ENCODE measurements at places on chromosomes 16 and 17.

DNA sequence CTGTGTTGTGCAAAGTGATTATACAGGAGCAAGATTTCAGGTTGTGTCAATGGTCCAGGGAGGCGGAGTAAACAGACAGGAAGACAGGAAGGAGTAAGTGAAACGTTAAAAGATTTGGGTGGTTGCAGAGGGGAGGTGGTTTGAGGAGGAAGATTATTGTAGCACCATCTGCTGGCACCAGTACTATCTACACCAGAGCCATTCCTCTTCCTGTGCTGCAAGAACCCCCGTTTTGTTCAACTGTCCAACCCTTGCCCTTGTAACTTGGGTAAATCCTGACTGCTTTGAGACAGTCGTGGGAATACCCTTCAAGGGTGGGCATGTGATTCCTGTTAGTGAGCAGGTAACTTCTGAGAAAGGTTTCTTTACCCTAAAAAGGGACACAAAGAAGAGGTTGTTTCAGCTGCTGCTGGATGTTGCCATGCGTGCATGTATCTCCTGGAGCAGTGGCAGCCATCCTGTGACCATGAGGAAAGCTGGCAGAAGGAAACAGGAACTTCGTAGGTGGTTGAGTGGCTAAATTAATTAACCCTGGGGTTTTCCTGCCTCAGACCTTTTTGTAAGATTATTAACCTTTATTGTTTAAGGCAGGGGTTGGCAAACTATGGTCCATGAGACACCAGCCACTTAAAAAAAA, 124.1 kb downstream of the PRKCA start:
- DNase-seq, result peak; percentile 42

DNA sequence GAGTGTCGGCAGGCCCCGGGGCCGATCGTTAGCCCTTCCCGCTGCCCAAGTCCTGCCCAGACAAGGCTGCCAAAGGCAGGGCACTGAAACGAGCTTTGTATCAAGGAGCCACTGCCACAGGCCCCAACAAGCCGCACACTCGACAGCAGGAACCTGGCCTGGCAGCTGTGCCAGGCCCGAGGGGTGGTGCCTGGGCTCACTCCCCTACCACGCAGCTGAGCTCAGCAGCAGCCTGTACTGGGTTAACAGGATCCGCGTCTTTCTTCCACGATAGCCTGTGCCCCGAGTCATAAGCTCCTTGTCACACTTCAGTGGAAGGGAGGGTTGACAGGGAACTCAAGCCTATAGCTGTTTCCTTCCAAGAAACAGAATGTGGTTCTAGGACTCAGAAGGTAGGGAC, 87.9 kb downstream of the ABR start:
- no peak for DNase-seq

DNA sequence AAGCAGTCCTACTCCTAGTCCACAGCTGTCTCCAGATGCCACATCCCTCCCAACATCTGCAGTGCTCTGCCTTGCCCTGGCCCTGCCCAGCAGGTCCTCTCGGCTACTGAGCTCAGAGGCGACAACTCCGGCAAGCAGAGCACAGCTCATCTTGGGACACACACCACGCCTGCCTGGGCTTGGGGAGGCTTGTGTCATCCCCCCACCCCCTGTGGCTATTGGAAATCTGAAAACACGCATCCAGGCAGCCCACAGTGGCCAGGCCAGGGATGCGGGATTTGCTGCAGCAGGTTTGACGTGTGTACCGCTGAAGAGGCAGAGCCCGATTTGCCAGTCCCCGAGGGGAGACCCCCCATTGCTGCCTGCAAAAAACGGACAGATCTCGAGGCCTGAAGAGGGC, 25.4 kb downstream of the MXRA7 start:
- DNase-seq, result no peak

DNA sequence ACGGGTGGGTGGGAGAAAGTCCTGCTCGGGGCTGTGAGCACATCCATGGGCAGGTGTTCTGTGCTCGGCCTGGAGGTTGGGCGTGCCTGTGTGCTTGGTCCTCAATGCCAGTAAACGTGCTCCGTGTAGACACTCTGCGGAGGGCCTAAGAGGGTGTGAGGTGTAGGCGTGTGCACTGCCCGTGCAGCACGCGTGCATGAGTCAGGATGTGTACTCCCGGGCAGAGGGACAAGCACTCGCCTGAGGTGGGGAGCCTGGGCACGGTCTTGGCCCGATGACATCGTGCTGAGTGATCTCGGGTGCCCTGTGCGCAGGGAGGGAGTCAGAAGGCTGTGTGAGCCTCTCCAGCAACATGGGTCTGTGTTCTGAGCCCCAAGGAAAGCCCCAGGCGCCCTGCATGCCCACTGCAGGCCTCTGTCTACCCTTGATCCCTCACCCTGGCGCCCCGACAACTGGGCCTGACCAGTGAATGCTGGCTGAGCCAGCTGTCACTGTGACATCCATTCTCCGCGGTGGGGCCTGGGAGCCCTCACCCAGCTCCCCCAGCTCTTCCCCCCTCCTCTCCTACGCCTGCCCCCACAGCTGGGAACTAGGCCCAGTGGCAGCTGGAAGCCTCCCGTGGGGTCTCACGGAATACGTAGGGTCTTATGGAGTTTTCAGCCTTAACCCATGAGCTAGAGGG, 23.5 kb upstream of the NXPH3 start:
- DNase-seq, result peak; percentile 28

DNA sequence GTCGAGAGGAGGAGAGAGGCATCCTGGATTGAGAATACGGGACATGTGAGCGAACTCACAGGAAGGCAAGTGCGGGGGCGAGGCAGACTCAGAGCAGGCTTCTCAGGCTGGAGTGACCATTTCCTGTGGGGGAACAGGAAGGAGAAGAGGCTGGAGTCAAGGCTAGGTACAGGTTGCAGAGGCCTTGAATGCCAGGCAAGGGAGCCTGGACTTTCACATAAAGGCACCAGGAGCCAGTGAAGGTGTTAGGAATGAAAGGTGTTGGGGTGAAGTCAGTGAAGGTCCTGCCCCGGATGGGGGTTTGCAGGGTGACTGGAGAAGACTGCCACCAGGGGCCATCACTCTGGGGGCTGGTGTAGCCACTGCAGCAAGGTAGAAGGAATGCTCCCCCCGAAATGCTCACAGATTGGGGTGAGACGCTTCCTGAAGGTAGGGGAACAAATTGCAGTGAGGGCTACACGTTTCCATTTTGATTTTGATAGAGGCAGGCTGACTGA, 5.3 kb upstream of the GPRC5C start:
- peak; percentile 55 for DNase-seq

DNA sequence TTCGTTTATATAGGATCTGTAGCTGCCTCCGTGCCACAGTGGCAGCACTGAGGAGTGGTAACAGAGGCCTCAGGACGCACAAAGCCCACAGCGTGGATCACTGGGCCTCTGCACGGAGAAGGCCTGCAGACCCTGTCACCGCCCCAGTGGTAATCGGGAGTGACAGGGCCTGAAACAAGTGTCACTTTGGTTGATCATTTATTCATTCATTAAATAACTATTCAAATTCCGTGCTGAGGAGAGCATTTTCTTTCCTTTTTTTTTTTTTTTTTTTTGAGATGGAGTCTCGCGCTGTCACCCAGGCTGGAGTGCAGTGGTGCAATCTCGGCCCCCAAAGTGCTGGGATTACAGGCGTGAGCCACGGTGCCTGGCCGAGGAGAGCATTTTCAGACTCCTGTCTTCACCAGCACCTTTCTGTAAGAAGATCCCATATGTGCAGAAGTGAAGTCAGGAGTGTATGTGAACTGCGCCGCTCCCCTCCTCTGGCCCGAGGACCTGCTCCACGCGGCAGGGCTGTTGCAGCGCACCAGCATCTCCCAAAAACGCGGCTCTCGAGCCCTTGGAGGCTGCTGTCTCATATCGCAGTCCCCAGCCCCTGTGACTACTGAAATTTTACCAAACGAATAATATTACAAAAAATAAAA, 44.9 kb upstream of the TRAP1 start:
- DNase-seq, result no peak

- DNase-seq, result peak; percentile 84
Observed at GRCh38 chr17:76689859-76690258, 20.9 kb downstream of the MXRA7 start.

DNA sequence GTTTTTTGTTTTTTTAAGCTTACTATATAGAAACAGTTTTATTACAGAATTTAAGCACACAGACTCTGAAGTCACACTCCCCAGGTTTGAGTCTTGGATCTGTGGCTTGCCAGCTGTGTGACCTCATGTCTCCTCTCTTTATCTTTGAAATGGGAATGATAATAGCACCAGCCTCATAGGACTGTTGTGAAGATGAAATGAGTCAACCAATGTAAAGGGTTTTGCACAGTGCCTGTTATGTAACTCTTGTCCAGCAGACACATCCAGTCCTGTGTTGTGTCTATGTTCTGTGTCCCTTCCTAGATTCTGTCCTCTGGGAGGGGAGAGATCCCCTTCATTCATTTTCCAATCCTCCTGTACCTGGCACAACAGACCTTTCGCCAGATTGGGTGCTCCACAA, 3.1 kb upstream of the CPD start:
- no peak for DNase-seq

DNA sequence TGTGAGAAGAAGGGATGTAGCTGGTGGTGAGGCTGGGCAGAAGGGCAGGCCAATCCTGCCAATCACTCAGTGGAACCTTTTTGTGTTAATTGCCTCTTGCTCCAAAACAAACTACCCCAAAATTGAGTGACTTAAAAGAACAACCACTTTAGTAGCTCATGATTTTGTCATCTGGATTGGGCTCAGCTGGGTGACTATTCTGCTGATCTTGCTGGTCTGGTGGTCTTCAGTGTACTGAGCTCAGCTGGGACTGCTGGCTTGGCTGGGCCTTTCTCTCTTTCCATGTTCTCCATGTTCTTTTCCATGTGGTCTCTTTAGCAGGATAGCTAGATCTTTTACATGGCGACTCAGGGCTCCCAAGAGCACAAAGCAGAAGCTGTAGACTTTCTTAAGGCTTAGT, 37.7 kb upstream of the SDK2 start:
- DNase-seq, result no peak

All from fibroblast of mammary gland (primary cell).